ENCODE measurements at places on chromosomes 12 and 14. TPM values are rescaled to one million over a fixed set of nuclear protein-coding genes. Genes with fewer than 3 reads are reported as not detected.

- DNase-seq = no peak
Observed at GRCh38 chr14:42011221-42011620, 404.5 kb downstream of the LRFN5 start.

DNA sequence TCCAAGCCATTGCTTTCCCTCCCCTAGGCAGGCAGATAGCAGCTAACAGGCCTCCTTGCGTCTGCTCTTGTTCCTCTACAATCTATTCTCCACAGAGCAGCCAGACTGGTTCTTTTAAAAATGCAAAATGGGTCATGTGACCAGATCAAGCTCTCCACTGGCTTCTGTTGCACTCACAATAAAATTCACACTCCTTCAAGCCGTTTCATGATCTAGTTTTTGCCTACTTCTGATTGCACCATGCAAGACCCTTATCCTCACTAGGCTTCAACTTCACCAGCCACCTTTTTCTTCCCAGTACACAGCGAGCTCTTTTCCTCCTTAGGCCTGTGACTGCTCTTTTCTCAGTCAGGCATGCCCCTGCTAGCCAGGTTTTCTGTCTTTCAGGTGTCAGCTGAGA lies 6.1 kb upstream of the KRAS start:
- DNase-seq = peak; percentile 38

The RNASE2 gene
- not detected for total RNA-seq

- no peak for DNase-seq
Observed at GRCh38 chr14:77364146-77364545, 12.7 kb downstream of the TMED8 start.

- no peak for DNase-seq
Observed at GRCh38 chr12:112322882-112323547, 59.2 kb downstream of the HECTD4 start.

The CCDC177 gene
- not detected for total RNA-seq

GRCh38 chr12:85820101-85820500 lies 16.1 kb downstream of the RASSF9 start:
- DNase-seq = no peak

GRCh38 chr14:40113671-40114070 lies 681.4 kb upstream of the FBXO33 start:
- DNase-seq = no peak

GRCh38 chr12:24042651-24043050 lies 93.2 kb upstream of the SOX5 start:
- no peak for DNase-seq

DNA sequence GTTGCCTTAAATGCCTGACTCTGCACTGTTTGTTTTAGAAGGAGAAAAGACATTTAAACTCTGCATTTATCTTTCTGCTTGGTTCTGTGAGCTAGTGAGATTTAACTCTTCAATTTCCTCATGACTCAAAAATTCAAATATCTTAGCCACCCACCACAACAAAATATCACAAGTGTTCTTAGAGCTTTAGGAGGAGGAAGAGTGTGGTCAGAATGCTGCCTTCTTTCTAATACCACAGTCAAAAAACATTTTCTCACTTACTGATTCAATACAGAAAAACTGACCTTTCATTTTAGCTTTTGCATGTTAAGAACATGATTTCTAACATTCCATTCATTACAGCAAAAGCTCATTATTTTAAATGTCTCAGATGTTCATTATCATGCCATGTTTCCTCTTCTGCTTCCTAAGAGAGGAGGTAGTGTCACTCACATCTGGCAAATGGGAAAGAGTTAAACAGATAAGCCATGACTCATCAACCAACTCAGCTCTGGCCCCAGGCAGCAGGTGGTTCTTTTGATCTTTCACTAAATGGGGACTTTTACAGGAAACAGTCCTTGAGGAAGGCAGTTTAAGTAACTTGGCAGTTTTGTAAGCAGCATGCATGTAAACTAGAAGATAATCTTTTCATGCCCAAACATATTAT lies 56.4 kb upstream of the RNU6-8 start:
- DNase-seq = peak; percentile 91

- DNase-seq = no peak
Observed at GRCh38 chr14:56630707-56631106, 51.1 kb downstream of the TMEM260 start.

GRCh38 chr12:24530689-24531088 lies 418.2 kb downstream of the BCAT1 start:
- no peak for DNase-seq

- peak; percentile 56 for DNase-seq
Observed at GRCh38 chr12:101819467-101819866, 11.3 kb downstream of the GNPTAB start.

- DNase-seq = no peak
Observed at GRCh38 chr14:94368956-94369355, 19.4 kb downstream of the SERPINA1 start.

DNA sequence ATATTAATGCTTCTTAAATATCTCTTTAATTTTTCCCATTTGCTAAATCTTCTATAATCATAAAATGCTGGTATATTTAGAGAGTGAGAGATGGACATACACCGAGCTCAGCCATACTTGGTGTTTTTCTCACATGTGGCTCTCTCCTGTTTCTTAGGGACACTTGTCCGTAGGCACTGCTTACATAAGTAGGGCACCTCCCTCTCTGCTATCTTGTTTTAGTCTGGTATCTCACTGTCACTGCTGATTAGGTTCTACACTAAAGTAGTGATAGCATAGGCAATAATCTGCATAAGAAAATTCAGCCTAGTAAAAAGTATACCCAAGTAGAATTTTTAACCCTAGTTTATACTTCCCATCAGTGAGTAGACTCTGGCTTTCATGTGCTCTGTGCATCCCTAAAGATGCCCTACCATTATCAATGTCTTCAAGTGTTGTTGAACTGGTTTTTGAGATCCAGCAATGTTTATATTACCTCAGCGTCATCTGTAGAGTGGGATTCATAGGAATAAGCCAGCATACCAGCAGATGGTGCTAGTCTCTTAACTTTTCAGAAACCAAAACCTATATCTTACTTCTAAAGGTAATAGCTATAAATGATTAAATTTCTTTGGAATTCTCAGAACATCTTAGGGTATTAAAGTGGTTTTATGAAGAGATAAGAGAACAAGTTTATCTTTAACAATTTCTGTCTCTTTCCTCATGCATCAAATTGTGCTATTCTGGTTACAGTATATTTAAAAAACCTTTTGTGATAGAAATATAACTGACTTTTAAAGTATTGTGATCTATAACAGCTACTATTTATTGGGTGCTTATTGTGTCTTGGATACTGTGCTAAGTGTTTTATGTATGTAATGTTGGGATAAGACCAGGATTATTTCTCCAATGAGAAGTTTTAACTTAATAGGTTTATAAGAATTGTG lies 32.9 kb downstream of the ARID2 start:
- peak; percentile 81 for DNase-seq

The TPPP2 gene
- total RNA-seq = not detected

- DNase-seq = no peak
Observed at GRCh38 chr12:94228488-94228907, 80.1 kb downstream of the PLXNC1 start.

The FBRSL1 gene
- 3.2 TPM for total RNA-seq

The HOXC12 gene
- not detected for total RNA-seq

DNA sequence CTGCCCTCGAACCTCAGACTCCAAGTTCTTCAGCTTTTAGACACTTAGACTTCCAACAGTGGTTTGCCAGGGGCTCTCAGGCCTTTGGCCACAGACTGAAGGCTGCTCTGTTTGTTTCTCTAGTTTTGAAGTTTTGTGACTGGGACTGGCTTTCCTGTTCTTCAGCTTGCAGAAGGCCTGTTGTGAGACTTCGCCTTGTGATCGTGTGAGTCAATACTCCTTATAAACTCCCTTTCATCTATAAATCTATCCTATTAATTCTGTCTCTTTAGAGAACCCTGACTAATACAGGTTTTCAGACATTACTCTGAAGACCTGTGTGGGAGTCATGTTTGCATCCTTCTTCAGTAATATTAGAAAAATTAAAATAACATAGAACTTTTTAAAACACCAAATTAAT lies 289.1 kb downstream of the RMST start:
- DNase-seq = no peak

The TGM1 gene
- 88.7 TPM for total RNA-seq

- DNase-seq = peak; percentile 7
Observed at GRCh38 chr14:91732859-91733477, 1.1 kb upstream of the CATSPERB start.

DNA sequence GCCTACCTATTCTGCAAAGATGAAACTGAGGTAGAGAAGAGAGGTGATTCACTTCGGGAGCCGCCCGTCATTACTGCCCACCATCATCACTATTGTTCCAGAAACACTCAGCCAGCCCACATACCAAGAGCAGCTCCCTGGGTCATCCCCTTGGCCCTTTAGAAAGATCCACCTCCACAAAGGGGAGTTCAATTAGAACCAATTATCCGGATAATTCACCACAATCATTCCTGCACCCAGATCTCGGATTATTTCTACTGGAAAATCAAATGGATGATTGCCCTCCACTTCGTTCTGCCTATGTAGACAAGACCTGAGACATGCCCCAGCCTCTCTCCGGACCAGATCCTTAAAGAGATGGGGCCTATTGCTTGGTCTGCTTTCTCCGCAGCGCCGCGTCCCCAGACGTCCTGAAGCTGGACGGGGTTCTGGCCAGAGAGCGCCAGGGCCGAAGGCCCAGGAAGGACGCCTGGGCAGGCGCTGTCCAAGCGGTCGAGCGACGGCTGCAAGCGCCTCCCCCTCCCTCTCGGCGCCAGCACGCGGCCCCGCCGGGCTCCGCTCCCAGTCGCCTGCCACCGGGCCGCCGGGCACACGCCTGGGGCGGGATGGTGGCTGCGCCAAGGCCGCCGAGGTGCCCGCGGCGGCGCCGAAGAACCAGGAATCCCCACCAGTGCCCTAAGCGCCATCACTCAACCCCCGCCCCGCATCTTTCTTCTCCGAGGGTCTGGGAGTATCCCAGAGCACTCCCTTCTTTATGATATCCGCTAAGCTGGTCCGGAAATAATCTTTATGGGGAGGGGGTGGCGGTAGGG lies 1.3 kb upstream of the ASCL1 start:
- no peak for DNase-seq

The SLC24A4 gene
- total RNA-seq = not detected

The KIF5A gene
- 0.26 TPM for total RNA-seq

GRCh38 chr12:116982791-116983411 lies 72.2 kb downstream of the FBXW8 start:
- no peak for DNase-seq

The REP15 gene
- 0.53 TPM for total RNA-seq

DNA sequence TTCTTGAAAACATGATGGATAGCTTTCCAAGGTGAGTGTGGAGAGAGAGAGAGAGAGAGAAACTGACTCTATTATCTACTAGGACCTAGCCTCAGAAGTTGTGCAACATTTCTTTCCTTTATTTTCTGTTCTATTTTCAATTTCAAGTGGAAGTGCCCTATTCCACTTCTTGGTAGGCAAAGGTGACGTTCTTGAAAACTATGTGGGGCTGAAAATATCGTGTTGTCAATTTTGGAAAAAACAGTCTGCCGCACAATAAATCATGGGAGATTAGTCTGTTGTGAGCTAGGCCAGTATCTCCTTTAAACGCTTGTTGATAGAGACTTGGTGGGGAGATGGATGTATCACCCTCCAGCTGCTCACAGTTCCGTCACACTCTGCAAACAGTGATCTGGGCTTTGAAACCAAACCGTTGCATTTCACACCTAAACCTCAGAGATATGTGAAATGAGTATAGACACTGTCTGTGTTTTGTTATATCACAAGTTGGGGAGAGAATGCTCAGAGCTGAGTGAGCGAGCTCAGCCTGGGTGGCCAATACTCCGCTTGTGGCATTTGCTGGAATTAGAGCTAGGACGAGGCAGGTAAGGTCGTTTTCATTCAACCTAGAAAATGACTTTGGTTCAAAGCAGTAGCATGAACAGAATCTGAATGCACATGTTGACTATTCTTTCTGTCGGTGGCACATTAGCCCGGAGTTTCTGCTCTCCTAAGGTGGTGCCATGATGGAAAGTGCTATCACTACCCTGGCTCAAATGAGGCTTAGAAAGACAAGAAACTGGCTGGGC lies 75.1 kb upstream of the ST8SIA1 start:
- no peak for DNase-seq

DNA sequence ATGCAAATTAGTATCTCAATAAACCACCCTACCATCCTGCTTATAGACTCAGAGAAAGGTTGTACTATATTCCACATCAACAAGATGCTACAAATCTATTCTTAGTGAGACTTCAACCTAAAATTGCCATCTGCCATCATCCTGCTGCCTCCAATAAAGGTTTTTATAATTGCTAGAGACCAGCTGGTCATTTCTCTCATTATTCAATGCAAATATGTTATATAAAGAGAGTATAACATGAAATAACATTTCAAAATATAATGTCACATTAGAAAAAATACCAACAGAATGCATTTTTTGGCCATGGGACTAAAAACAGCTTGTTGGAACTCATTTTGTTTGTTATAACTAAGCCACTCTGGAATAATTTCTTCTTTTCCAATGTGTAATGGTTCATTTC lies 247.3 kb downstream of the LRIG3 start:
- no peak for DNase-seq

The RNFT2 gene
- total RNA-seq = 0.26 TPM

The CFAP54 gene
- total RNA-seq = 0.26 TPM

The CNTN1 gene
- total RNA-seq = 30.3 TPM
